ENCODE measurements at places on chromosomes 5 and 9.

GRCh38 chr5:56069652-56070226 is 75.0 kb upstream of the IL6ST start:
- DNase-seq = no peak

DNA sequence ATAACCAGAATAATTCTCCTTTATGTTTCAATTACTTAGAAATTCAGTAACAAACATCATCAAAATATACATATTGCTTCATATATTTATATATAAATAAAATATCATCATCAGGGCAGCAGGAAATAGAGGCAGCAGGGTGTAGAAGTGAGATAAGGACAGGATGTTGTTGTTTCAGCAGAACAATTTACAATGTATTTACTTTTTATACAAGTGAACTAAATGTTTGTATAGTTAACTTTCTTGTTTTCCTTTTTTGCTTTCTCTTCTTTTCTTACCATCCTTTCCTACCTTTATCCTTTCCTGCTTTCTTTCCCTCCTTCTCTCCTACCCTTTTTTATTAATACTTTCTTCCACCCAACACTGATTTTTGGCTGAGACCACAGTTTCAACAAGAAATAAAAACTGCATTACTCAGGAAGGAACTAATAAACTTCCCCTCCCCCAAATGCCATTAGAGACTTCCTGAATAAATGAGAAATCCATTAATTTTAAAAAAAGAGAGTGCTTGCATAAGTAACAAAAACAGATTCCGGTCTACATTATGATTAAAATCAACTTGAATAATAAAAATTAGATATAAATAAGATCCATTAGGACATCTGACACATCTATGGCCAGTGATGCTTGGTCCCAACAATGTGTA is 159.8 kb upstream of the ACOT12 start:
- DNase-seq = no peak

DNA sequence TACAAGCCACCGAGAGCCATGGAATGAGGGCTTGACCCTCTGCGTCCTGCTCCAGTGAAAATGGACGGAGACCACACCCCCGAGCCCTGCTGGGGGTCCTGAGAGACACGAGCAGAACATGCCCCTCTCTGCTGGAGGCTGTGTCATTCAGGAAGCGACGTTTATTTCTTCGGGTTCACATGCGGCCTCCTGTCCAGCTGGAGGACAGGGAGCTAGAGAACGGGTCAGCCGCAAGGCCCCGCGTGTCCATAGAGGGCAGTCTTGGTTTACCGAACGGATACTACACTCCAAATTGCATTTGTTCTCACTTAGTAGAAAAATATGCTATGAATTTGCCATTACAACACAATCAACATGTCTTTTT is 36.1 kb downstream of the MRPL36 start:
- DNase-seq = no peak

DNA sequence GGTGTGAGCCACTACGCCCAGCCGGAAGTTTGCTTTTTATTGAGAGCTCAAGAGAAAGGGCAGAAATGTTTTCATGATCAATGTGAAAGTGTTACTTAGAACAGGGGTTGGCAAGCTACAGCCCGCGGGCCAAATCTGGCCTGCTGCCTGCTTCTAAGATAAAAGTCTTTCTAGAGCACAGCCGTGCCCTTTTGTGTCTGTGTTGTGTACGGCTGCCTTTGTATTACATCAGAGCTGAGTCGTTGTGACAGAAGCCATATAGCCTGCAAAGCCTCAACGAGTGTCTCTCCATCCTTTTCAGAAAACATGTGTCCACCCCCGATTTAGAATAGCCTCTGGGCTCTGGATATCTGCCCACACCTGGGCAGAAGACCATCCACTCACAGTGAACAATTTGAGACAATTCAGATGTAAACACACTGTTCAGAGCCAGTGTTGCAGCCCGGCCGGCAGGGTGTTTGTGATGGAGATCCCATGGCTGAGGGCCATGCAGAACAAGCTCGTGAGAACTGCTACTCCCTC is 28.8 kb downstream of the AK8 start:
- DNase-seq = no peak

DNA sequence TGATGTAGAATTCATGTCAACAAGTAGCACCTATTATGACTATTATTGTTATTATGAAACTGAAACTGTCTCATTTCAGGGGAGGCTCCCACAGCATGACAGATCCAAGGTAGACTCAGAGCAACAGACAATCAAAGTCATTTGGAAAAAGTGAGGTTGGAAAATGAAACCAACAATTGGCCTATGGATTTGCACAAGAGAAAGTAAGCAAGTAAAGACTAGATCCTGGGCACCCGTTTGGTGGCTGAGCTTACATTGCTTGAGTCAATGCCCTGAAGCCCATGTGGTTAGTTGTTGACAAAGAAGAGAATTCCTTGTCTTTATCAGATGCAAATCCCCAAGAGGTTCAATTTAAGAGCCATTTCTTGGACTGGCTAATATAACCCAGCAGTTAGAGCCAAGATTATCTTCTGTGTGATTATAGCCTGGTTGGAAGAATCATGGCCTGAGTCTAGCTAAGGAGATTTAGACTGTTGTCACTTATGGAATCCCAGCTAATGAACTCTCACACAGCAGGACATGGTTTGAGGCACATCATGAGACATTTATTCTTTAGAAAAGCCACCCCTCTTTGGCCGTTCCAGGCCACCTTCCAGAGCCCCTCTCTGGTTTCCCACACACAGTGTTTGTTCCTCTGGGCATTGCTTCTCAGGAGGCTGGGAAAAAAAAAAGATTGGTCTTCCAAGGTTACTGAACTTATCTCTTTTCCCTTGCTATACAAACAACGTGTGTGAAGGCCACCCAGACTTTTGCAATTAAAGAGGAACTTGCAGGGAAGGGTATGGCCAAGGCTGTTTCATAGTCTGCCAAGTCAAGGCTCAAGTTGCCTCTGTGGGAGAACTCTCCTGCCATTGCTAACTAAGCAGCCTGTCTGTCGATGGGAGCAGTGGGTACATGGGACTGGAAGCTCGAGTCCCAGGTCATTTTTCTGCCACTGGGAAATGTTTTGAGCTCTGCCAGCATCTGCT is 399.5 kb downstream of the ENC1 start:
- DNase-seq = no peak

DNA sequence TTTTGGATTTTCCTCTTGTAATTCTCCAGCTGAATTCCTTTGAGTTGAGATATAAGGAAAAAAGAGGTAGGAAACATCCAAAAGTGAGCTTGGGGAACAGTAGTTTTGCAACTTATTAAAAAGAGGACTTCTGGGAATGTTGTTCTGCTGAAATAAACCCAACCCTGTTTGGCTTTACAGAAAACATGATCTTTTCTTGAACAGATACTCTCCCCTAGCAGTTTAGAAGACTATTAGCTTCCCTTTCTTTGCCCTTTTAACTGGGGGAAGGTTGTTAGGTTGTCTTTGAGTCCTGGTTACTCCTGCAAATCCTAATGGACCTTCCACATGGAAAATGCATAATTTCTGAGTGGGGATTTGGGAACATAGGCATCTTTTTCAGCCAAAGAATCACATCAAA is 168.7 kb upstream of the RPS23 start:
- DNase-seq = no peak

GRCh38 chr5:72152545-72152944 is 45.3 kb downstream of the MAP1B start:
- no peak for DNase-seq

DNA sequence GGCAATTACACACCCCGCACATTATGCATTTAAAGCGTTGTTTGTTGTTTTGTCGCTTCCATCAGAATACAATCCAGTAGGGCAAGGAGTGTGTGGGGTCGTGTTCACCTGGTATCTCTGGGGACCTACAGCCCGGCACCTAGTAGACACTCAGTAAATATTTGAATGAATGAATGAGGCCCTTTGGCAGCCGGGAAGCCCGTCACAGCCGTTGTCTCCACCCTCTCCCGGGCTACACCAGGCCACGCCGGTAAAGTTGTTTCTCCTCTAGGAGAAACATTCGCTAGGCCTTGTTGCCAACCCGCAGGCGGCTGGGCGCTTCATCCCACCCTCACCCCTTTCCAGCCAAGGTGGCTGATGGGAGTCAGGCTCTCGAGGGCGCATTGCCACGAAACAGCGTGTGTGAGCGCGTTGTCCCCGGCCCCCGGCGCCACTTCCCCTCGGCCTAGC is 876 bp upstream of the JAK2 start:
- DNase-seq = no peak

DNA sequence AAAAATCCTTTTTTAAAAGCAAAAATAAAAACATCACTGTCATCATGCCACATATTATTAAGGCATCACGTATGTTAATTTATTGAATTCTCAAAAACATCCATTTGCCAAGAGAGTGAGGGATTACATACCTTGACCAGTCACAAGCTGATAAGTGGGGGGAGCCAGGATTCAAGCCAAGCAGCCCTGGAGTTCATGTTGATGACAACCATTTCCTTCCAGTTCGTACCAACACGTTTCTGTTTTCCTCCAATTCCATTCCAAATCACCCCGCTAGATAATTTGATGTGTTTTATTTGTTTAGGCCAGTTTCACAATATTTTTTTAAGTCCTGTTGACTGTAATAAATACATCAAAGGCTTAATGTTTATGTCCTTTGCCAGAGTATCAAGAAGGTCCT is 53.0 kb downstream of the SLC1A3 start:
- no peak for DNase-seq

All from epithelial cell of proximal tubule (primary cell).